Smooth muscle cell of the umbilical artery (primary cell): ENCODE measurements at places on chromosomes 11 and 22. TPM values are rescaled to one million over a fixed set of nuclear protein-coding genes. Genes with fewer than 3 reads are reported as not detected.

The RCOR2 gene
- total RNA-seq, result 2.7 and 4.0 TPM in 2 replicates

The DMC1 gene
- 1.5 and 2.4 TPM in 2 replicates for total RNA-seq

The CECR2 gene
- under 0.01 TPM in 1 of 2 replicates, not detected in the other for total RNA-seq

The UBASH3B gene
- 19.0 and 32.7 TPM in 2 replicates for total RNA-seq

The MIOX gene
- total RNA-seq, result not detected in 2 replicates

The KDM4D gene
- total RNA-seq, result 0.30 and 0.74 TPM in 2 replicates
